ENCODE measurements at places on chromosomes 1 and 21.
A peak's percentile ranks its signal among the peaks of the same experiment; 100 is the strongest.

GRCh38 chr1:171590022-171590421 lies 32.0 kb upstream of the MYOCOS start:
- DNase-seq = peak; percentile 58

GRCh38 chr1:223887747-223888418 lies 42.1 kb upstream of the TP53BP2 start:
- peak; percentile 100 for DNase-seq

GRCh38 chr1:183218971-183219615 lies 33.0 kb downstream of the LAMC2 start:
- peak; percentile 32 for DNase-seq

DNA sequence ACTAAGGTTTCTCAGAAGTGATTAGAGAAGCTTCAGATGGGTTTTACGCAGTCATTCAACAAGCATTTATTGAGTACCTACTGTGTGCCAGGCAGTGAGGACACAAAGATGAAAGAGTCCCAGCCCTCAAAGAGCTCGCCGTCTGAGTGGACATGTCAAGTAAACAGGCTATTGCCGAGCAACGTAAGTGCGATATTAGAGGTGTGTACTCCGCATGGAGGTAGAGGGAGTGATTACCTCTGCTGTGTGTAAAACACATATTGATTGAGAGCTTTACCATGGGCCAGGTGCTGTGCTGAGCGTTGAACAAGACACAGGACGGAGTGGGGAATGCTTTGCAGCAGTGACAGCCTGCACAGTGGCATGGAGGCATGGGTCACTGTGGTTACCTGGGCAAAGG lies 49.5 kb upstream of the GPR37L1 start:
- no peak for DNase-seq

DNA sequence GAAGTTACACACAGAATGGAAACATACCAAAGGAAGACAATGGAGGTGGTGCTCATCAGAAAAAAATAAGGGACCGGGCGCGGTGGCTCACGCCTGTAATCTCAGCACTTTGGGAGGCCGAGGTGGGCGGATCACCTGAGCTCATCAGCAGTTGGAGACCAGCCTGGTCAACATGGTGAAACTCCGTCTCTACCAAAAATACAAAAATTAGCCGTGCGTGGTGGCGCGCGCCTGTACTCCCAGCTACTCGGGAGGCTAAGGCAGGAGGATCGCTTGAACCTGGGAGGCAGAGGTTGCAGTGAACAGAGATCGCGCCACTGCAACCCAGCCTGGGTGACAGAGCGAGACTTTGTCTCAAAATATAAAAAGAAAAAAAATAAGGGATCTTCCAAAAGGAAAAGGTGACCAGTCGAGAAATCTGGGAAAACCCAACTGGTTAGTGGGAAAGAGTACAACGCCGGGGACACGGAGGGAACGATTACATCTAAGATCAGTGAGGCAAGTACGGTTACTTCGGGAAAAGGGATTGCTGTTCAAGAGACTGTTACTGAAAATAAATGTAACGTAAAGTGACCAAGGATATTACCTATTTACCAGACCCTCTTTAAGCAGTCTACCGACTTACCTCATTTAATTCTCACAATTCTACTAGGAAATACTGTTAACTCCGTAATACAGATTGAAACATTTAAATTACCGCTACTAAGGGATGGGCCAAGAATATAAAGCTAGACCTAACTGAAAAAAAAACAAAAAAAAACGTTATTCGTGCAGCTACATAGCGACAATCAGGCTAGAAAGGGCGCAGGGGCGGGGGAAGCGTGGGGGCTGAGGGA lies 822 bp downstream of the CCT3 start:
- DNase-seq = peak; percentile 11

DNA sequence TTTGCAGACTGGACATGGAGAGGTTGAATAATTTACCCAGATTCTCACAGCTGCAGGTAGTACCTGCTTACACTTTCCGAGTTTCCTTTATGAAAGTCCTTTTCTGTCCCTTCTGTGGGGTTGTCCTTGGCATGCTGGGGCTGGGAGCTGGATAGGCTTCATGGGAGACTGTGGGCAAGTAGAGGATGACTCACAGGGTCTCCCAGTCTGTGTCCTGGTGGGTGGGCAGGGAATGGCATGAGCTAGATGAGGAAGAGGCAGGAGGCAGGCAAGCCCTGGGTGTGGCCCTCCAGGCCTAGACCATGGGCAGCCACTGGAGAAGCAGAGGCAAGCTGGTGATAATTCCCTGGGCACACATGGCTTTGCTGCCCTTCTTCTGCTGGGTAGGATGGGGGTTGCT lies 80.6 kb downstream of the NAV1 start:
- no peak for DNase-seq

GRCh38 chr1:31936981-31937299 lies 1.2 kb downstream of the PTP4A2 start:
- DNase-seq = no peak

DNA sequence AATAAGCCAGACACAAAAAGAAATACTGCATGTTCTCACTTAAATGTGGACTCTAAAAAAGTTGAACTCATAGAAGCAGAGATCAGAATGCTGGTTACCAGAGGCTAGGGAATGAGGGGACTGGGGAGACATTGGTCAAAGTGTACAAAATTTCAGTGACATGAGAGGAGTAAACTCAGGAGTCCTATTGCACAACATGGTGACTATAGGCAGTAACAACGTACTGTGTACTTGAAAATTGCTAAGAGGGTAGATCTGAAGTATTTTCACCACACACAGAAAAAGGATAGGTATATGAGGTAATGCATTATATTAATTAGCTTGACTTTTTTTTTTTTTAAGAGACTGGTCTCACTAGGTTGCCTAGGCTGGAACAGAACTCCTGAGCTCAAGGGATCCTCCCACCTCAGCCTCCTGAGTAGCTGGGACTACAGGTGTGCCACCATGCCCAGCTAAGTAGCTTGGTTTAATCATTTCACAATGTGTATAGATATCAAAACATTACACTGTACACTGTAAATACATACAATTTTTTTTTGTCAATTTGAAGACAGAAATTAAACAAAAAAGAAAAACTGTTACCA lies 7.4 kb downstream of the ZNF496 start:
- no peak for DNase-seq

DNA sequence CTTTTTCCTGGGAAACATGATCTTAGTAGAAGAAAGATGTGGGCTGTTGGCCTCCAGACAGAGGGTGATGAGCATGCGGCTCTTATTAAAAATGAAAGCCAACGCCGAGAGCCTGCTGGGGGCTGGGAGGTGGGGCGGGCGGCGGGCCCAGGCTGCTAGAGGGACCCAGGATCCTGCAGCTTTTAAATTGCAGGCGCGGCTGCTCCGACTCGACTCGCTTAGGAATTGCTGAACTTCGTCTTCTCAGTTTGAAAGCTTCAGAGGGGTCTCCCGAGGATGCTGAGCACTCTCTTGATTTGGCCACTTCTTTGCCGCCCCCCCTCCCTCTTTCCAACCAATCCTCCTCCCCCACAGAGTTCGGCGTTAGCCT lies 1.2 kb downstream of the AGPAT3 start:
- DNase-seq = peak; percentile 69

DNA sequence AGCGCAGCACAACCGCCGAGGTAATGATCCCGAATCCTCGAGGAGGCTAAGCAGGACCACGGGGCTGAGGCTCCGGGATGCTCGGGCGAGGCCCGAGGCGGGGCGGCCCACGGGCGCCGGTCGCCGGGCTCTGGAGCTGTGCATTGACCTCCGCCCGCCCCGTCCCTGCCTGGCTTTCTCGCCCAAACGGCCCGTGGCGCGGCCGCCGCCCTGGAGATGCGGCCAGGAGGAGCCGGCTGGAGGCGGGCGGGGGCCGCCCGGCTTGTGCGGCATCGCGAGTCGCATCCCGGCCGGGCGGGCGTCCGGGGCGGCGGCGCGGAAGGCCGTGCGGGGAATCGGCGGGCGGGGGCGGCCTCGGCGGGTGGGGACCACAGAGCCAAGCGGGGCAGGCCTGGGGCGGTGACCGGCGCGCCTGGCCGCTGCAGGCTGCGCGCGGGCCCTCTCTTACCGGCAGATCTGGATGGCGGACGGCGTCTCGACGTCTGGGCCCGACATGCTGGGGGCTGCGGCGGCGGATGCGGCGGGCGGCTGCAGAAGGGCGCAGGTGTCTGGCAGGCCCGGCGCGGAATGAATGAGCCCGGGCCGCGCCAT lies 663 bp downstream of the ACOT7 start:
- no peak for DNase-seq

GRCh38 chr21:33967086-33967571 lies 51.5 kb upstream of the ATP5PO start:
- DNase-seq = no peak

DNA sequence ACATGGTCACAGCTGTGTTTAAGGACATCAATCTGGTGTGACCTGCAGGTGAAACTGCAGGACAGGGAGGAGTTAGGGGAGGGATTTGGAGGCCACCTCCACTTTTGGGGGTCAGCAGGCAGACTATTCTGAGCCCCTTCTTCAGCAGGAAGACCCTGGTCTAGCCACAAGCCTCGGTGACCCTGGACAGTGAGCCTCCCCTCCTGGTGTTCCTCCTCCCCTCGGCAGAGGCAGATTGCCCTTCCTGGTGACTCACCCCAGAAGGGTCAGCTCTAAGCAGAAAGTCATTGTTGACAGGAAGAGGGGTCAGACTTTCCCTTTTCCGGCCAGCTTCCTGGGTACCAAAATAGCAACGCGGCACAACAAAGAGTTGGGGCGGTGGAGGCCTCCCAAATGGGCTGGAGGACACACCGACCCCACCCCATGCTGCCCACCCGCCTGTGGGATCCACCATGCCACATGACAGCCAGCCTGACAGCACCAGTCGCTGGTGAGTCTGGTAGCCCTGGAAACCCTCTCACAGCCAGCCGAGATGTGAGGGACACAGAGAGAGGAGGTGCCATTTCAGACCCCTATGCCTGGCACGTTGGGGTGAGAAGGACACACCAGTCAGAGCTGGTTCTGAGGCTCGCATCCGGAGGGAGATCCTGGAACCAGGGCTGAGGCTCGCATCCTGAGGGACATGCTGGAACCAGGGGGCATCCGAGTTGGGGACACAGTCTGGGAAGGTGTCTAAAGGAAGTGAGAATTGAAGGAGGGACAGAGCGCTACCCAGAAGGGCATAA lies 14.7 kb upstream of the CSF1 start:
- DNase-seq = peak; percentile 80

DNA sequence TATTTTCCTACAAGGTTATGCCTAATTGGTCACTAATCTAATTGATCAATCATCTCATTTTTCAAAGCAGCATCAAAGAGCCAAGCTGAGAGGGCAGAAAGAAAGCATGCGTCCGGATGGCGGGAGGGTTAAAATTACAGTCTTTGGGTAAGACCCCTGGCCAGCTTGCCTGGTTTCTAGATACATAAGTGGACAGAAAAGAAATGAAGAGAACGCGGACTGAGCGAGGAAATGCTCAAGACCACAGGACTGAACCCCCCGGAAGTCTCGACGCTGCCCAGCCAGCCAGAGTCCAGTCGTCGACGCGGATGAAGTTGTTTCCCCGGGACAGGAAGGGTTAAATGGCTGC lies 297.2 kb downstream of the OMA1 start:
- DNase-seq = no peak

- peak; percentile 98 for DNase-seq
Measured at GRCh38 chr1:8625981-8626898, 191.2 kb downstream of the RERE start.

DNA sequence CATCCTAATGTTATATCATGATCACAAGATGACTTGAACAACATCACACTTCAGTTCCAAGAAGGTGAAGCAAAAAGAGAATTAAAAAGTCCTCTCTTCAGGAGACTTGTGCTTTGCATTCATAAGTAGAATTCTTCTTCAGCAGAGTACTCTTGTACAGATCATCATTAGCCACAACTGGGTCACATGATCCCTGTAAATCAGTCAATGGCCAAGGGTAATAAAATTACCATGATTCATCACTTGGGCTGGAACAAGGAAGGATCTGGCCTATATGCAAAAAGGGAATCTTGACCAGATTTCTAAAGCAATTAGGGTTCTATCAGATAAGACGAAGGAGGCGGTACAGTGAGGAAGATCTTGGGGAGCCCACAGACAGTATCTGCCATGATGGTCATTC lies 458.0 kb upstream of the DEPDC1 start:
- DNase-seq = no peak

DNA sequence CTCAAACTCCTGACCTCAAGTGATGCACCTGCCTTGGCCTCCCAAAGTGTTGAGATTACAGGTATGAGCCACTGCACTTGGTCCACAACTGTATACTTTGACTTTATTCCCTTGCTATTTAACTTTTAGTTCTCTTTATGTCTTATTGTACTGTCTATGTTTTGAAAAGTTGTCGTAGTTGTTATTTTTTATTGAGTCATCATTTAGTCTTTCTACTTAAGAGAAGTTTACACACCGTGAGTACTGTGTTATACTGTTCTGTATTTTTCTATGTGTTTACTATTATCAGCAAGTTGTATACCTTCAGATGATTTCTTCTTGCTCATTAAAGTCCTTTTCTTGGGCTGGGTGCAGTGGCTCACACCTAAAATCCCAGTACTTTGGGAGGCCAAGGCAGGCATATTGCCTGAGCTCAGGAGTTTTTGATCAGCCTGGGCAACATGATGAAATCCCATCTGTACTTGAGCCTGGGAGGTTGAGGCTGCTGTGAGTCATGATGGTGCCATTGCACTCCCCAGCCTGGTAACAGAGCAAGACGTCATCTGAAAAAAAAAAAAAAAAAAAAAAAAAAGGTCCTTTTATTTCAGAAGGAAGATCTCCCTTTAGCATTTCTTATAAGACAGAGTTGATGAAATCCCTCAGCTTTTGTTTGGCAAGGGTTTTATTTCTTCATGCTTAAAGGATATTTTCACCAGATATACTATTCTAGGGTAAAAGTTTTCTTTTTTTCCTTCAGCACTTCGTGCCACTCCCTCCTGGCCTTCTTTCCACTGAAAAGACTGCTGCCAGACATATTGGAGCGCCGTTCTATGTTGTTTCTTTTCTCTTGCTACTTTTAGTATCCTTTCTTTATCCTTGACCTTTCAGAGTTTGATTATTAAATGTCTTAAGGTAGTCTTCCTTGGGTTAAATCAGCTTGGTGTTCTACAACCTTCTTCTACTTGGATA lies 47.6 kb downstream of the TNFSF18 start:
- peak; percentile 86 for DNase-seq

DNA sequence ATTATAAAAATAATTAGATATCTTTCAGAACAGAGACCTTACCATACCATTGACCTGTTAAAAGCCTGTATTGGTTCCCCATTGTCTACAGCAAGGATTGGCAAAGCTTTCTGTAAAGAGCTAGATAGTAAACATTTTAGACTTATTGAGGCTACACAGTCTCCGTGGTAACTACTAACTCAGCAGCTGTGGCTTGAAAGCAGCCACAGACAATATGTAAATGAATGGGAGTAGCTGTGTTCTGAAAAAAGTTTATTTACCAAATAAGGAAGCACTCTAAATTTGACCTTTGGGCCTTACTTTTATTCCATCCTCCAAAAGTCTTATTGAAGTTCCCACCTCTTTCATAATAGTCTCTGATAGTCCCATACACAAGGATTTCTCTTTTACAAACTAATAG lies 39.7 kb downstream of the NUP210L start:
- no peak for DNase-seq

Measured in EH (cell line).